Type B pancreatic cell (in vitro differentiated cells): ENCODE measurements at places on chromosomes 3 and 15.

- DNase-seq: no peak
These were observed 108.1 kb downstream of the PGPEP1L start for GRCh38 chr15:98899272-98900021.

DNA sequence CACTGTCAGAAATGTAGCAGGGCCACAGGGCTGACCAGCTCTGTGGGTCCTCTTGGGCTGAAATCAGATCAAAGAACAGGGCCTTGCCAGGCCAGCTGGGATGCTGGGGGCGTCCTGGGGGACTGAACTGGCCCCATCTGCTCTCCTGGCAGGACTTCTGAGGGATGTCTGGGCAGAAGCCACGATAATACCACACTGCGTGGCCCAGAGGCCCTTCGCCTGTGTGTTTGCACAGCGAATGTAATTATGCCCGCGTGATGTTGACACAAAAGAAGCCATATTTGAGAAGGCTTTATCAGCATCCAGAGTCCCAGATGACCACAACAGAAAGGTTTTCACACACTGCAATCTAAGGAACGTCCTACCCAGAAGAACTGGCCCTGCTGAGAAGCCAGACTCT lies 174.0 kb downstream of the RAB11A start:
- no peak for DNase-seq

DNA sequence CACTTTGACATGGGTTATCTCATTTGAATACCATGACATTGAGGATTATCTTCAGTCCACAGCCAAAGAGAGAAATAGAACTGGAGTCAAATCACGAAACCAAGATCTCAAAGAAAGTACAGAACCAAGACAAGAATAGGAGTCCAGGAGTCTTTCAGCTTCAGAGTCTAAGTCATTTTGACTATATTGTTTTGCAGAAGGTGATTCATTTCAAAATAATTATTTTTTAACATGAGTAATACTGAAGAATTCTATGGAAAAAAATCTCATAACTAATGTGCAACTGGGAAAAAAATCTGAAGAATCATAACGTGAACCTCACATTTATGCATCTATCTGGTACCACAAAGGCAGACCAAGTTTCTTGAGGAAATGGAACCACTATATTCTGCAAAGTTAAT lies 60.3 kb downstream of the UBE3A start:
- DNase-seq: no peak

DNA sequence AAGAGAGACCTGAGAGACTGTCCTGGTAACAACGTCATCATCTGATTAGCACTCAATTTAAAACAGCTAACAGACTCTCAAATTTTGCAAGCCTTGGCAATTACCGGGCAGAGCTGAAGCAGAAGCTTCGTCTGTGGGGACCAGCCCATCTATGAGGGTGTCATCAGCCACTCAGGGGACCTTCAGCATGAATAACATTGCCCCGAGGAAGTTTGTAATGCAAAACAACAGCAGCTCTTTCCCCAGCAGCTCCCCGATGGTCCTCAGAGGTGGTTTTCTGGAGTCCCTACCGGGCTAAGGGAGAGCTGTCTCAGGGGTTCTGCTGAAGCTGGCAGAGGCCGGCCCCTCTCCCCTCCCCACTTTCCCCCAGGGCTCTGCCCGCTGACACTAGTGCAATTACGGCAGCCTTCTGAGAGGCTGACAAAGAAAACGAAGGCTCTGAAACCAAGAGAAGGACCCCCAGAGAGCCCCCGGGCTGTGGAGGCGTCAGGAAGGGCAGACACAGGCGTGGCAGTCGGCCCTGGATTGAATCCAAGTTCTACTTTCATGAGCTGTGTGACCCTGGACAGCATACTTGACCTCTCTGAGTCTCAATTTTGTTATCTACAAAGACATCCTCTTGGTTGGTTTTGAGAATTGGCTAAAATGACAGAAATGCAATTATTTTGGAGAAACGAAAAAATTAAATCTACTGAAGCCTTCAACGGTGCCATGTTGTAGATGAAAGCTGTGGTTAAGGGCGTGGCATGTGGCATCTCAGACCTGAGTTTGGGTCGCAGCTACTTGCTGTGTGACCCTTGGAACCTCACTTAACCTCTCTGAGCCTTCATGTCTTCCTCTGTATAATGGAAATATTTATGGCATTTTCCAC lies 102.1 kb upstream of the TLE3 start:
- no peak for DNase-seq

DNA sequence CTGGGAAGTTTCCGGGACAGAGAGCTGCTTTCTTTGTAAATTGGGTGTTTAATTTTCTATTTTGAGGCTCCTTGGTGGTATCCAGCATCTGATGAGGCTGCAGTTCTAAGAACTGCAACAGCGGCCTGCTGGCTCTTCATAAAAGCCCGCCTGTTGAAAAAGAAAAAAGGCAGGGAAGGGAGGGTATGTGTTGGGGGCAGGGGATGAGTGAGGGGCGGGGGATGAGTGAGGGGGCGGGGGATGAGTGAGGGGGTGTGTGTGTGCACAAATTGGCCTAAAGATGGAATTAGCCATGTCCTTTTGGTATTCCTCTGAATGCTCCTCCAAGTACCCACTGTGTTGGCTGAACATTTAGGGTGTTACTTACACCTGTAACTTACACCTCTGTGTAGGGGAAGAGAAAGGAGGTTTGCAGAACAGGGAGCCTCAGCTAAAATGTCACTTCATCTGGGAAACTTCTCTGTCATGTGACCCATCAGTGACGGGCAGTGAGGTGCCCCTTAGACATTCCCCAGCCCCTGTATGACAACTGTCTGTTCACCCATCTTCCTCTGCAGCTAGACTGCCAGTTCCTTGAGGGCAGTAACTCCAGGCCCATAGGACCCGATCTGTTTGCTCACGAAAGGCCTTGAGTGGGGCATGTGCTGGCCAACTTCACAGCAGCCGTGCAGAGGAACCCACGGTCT lies 57.6 kb downstream of the LRIG1 start:
- DNase-seq: no peak

GRCh38 chr3:76685858-76686257 lies 354.0 kb upstream of the ROBO2 start:
- no peak for DNase-seq

GRCh38 chr3:186497608-186498007 lies 46.6 kb downstream of the CRYGS start:
- DNase-seq: no peak

DNA sequence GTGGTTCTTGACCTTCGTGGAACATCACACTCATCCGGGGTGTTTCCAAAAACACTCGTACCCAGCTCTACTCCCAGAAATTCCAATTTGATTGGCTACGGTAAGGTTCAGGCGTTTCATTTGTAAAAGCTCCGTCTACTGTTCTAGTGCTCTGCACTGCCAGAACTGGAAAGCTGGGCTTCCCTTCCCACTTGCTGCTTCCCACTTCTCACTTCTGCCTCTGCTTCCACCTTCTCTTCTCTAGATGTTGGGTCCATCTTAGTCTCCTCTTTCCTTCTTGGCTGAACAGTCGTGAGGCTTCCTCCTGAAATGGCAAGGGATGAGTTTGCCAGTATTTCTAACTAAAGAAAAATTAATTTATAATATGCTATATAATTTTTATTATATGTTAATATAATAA lies 29.8 kb upstream of the RHCG start:
- DNase-seq: no peak

DNA sequence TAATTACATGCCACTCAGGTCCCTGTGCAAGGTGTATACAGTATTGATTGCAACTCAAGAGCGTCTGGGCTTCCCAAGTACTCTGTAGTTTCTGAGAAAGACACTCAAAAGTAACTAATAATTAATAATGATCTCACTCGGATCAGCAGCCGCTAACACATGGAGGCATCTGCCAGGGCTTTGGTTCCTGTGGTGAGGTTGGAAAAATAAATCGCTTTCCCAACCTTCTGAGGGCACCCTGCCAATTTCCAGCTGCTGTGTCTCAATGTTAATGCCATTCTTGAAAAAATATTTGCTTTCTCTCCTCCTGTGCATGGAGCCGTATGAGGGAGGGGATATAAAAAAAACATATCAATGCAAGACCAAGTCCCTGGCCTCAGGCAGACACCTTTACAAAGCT lies 116.5 kb upstream of the SLC2A2 start:
- no peak for DNase-seq

DNA sequence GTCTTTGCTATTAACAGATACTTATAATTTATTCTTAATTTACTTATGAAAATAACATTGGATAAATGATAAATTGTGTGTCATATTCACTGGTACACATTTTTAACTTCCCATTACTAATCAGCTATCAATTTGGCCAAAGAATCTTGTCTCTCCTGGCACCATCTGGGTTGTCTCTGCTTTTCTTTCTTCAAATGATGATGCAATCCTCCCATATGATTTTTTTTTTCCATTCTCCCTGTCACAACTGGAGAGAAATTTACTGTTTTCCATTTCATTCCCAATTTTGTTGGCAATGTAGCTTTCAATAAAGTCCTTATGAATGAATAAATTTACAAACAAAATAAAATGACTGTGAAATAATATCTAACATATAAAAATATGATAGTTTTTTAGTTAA lies 743.7 kb upstream of the EPHA6 start:
- DNase-seq: no peak

DNA sequence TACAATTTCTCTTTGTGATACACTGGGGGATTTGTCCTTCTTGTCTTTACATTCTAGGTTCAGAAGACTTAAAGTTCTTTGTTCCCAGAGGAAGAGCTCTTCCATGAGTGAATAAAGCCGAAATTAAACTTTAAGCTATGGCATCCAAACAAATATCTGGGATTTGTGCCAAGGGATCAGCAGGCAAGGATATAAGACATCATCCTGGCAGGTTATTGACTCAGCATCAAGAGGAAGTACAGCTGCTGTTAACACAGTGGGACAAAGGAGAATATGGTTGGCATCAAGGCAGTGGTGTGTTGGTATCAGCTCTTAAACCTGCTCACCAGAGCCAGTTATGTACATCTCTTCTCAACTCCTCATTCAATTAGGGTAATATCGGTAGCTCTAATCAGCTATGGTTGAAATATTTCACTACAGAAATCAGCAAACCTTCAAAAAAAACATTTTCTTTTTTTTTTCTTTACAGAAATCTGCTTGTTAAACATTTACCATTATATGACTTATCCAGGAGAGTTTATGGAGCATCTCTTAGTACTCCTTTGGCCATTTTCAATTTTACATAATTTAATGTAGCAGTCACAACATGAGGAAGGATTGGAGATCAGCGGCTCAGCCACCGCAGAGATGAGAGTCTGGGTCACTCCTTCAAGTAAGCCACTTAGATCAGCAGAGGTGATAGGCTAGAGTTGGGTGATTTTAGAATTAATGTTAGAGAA lies 1198.6 kb upstream of the EPHA6 start:
- no peak for DNase-seq

DNA sequence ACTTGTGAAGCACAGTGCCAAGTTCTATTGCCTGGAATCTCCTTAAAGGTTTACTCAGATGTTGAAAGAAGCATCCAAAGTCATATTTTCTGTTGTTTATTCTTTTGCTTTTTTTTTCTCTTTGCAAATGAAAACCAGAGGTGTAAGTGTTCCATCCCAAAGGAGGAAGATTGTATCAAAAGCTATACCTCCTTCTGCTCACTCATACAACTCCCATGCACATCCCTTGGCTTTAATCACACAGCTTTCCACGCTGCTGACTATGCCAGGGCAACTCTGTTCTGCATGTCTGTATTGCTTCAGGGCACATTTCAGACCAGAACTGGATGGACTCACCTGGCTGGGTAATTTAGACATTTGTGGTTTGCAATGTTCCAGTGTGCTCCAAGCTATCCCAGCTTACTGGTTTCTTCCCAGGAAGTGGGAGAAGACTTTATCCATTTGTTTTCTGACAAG lies 399.6 kb upstream of the TBL1XR1 start:
- no peak for DNase-seq

- no peak for DNase-seq
These were observed 42.3 kb upstream of the SLC25A36 start for GRCh38 chr3:140899363-140899762.

- DNase-seq: no peak
These were observed 279.7 kb downstream of the MAGI1 start for GRCh38 chr3:65758876-65759598.

DNA sequence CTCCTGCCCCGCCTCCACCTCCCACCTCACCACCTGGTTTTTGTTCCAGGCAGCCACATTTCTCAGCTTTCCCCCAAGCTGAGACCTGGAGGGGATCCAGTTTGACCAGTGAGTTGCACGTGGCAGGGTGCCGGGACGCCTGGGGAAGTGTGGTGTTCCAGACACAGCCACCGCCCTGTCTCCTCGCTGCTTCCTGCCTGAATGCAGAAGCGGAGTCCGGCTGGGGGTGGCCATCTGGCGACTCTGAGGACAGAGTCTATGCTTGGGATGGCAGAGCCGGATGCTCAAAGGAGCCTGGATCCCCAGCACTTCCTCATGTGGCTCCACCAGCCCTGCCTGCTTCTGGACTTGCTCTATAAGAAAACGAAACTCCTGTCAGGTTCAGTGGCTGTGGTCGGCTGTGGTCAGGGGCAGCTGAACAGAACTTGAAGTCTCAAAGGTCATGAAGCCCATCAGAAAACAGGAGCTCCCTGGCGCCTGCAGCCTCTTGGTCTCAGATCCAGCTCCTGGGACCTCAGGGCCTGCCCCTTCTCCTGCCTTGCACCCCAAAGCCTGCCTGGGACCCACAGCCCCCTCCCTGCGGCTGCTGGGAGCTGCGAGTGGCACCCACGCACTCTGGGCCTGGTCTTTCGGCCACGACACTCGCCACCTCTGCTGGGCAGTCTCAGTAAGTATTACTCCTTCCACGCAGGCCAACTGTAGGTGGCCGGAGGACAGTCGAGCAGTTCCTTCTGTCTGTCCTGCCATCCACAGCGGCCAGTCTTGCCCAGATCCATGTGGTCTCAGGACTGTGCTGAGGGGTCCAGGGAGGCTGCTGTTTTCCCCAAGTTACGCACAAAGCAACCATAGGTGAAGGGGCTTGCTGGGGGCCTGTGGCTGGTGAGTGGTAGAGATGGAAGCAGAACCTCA lies 112.8 kb upstream of the MEF2A start:
- DNase-seq: no peak

DNA sequence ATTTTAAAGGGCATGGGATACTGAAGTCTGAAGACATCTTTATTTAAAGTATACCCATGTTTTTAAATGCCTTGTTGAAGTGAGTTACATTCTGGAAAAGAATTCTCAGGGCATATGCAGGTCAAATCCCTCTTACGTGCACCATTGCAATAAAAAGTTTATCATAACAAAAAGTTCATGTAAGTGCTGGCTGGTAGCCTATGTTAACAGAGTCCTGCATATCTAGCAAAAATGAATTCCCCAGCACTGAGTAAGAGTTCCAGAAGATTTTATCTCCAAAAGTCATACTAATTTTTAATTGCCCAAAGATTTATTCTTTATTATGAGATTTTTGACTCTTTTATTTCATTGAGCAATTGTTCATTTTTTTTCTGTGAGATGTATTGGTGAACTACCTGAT lies 104.7 kb upstream of the ROBO1 start:
- DNase-seq: no peak

- DNase-seq: no peak
These were observed 858.3 kb downstream of the TUSC7 start for GRCh38 chr3:117567906-117568305.
